ENCODE measurements at places on chromosomes 7 and 10.

DNA sequence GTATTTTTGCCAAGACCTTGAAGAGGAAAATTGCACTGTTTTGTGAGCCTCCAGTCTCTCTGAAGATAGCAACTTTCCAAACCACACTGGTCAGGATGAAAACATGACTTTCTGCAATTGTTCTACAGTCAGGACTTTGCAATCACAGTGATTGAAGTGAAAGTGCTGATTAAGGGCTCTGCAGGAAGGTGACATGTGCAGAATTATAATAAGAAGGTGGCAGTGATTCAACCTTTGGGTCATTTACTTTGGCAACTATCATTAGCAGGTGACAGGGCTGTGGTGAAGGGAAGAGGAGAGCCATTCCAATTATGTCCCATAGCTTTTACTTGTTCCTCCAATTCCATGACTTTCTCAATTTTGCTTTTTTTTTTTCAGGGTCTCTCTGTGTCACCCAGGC lies 350.0 kb upstream of the FZD8 start:
- no peak for DNase-seq

GRCh38 chr10:71234004-71234894 lies 21.9 kb downstream of the UNC5B start:
- DNase-seq: no peak

- DNase-seq: no peak
These were observed 59.7 kb downstream of the IGF2BP3 start for GRCh38 chr7:23410446-23411183.

DNA sequence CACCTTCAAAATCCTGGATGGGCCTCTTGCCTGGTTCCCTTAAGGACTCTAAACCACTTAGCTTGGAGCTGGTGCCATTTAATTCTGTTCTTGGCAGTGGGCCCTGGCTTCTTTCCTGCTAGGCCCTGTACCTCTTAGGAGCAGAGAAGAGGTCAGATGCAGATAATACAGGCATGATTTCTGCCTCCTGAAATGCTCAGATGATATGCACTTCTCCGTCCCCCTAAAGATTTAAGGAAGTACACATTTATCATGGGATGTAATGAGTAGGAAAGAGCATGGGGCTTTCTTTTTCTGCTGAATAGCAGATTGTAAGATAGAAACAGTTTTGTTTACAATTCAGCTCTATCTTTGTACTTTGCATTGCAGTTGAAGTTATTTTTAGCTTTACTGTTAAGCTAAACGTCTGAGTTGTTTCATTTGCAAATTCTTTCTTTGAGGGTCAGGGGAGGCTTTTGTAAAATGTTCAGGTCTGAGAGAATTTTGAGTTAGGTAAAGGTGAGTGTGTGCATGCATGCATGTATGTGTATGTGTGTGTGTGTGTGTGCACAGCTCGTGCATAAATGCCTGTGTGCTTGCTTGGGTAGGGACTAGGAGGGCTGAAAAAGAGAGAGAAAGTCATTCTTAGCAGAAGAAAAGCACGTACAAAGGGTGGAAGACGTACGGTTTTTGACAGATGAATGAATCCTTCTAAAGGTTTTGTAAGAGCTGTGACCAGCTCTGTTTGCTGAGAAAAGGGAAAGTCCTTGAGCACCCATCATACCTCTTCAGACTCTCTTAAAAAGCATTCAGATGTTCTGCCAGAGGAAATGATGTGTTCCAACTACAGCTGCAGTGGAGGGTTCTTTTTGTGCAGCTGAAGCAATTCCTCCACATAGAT lies 364.2 kb downstream of the AUTS2 start:
- no peak for DNase-seq

DNA sequence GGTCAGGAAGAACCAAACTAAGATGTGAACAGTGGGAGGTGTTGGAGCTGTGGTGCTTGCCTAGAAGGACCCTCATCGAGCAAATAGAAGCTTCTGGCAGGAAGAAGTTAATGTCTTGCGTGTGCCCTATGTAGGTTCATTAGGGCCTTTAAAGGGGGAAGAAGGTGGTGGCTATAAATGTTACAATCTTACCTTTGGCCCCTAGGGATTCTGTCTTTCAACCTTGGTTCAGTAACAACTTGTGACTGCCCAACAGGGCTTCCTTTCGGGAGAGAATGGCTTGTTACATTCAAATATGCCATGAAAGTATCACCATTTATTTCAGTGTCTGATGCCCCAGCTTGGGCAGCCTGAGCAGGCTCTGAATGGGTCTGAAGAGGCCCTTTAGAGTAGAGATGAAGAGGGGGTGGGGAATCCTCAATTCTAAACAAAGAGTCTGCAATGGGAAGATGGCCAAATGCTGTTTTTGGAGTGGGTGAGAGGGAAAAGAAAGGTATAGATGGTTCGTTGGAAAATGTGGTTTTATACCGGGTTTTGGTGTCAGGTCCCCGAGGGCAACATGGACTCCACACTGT lies 108.0 kb downstream of the TCF7L2 start:
- DNase-seq: no peak

- no peak for DNase-seq
These were observed 2.9 kb upstream of the GDI2 start for GRCh38 chr10:5816170-5816569.

GRCh38 chr10:123017421-123018165 lies 8.8 kb downstream of the ACADSB start:
- no peak for DNase-seq

DNA sequence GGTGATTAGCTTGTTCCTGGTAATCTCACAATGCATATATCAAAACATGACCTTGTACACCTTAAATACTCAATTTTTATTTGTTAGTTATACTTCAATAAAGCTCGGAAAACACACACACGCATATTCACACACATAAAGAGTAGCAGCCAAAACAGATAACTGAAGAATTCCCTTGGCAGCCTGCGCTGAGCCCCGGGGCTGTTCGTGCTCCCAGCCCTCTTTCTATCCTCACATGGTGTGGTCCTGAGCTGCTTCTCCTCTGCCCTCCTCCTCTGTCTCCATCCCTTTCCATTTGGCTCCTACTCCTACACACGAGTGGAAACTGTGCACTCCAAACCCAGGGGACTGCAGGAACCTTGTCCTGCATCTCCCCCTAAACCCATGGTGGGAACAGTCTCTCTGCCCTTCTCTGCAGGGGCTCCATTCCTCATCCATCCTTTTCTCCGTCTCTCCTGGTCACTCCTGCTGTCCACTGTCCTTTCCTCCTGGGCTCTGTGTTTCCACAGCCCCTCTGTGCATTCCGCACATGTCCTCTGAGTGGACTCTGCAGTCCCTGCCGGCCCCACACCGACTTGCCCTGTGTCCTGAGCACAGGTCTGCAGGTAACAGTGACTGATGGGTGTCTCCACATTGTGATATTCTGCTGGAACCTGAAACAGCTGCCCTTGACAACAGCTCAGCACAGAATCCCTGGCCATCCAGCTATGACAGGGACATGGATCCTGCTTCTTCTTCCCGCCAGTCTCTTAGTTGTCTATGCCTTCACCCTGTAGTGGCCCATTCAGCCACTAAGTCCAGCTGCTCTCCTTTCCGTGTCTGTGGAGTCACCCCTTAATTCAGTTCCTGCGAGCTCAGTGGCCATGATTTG lies 216.8 kb upstream of the ZNF32 start:
- DNase-seq: no peak

GRCh38 chr7:44776211-44776610 lies 20.3 kb upstream of the PPIA start:
- no peak for DNase-seq

- DNase-seq: no peak
These were observed 9.0 kb upstream of the GPR141 start for GRCh38 chr7:37674531-37674930.

- peak; percentile 76 for DNase-seq
These were observed 80.9 kb downstream of the SORBS1 start for GRCh38 chr10:95480102-95480900.

DNA sequence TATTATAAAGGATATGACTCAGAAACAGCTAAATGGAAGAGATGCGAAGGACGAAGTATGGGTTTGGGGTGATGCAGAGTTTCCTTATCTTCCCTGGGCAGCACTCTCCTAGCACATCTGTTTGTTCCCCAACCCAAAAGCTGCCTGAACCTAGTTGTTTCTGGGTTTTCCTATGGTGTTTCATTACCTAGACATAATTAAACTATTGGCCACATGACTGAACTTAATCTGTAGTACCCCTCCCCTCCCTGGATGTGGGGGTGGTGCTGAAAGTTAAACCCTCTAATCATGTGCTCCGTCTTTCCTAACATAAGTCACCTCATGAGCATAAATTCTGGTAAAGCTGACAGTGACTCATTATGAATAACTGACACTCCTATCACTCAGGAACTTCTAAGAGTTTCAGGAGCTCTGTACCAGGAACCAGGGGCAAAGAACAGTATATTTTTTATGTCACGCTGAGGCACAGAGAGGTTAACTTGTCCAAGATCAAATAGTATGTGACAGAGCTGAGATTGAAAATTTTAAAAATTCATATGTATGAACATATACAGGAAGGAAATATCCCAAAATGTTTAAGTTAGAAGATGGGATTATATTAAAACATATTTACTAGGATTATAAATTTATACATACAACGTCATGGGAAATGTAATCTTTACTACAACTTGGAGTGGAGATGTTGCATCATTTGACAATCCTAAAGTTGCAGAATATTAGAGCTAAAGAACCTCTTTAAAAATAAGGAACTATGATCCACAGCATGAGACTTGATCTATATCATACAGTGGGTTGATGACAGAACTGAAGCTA lies 4.8 kb downstream of the STRIP2 start:
- DNase-seq: peak; percentile 42

DNA sequence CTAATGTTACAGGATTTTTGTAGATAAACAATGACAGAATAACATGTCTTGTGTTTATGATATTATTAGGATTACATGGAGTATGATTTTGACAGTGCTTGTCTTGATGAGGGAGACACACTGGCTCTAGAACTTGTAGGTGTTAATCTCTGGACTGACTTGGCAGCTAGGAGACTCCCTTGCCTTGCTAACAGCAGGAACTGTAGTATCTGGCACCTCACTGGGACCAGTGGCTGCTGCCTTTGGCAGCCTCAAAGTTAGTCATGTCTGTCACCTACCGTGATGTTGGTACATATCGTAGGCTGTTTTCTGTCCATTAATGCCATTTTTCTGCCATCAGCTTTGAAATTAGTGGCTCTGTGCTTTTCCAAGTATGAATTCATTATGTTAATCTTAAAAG lies 261.5 kb downstream of the CDK14 start:
- no peak for DNase-seq

GRCh38 chr7:23273141-23273599 lies 26.0 kb upstream of the MALSU1 start:
- peak; percentile 72 for DNase-seq

DNA sequence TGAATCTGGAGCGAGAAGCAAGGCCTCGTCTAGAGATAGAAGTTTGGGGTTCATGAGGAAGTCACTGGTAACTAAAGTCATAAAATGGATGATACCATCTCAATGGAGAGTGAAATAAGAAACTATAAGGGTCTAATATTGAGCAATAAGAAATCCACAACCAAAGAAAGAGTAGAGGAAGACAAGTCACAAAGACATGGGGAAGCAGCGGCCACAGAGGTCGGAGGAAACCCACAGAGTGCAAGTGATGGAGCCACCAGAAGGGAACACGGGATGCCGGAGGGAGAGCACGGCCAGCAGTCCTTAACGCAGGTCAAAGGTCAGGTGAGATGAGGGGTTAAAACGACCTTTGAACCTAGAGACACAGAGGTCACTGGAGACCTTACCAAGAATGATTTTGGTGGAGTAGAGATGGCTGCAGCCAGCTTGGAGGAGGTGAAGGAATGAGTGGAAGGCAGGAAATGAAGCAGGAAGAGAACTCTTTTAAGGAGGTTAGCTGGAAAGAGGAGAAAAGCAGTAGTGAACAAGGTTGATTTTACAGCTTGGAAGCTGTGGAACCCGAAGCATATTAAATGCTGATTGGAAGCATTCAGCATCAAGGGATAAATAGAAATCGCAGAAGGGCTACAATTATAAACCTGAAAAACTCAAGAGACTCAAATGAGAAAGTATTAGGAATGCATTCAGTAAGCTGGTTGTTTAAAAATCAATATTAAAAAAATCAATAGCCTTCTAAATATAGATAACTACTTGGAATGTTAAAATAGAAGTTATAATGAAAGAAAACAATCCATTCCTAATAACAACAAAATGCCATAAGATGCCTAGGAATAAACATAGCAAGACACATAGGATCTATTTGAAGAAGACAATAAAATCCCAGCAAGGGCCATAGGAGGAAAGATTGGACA lies 93.7 kb downstream of the SVOPL start:
- DNase-seq: no peak

GRCh38 chr7:90774706-90775105 lies 178.6 kb downstream of the CDK14 start:
- no peak for DNase-seq

DNA sequence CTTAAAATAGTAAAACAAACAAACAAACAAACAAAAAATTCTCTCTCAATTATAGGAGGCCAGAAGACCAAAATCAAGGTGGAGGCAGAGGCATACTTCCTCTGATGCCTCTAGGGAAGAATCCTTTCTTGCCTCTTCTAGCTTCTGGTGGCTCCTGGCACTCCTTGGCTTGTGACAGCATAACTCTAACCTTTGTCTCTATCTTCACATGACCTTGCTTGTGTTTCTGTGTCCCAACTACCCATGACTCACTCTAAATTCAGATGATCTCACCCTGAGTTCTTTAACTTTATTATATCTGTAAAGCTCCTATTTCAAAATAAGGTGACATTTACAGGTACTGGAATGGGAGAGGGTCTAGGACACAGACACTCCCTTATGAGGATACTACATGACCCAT lies 88.3 kb upstream of the ANTXRL start:
- no peak for DNase-seq

DNA sequence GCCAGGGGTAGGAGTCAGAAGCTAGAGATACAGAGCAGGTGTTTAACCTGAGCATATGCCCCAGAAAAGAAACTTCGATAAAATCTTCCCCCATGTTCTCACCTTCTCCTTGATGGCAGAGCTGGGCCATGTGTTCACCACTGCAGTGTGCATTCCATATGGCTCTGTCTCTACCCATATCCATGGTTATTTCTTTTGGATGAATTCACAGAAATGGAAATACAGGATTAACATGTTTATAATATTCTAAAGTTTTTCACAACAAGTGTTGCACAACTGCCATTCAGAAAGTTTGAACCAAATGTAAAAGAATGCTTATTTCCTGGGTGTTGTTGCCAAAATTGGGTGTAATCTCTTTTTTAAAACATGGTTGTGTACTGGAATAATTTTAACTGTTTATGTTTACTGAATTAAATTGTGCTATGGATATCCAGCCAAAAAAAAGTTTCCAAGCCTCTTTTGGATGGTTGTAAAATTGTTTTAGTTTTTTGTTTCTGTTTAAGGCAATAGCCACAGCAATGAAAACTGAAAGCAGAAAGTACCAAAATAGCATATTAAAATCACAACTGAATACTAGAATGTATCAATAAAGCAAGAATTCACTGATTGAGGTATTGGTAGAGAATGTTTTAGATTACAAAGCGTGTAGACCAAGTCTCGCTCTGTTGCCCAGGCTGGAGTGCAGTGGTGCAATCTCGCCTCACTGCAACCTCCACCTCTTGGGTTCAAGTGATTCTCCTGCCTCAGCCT lies 19.9 kb upstream of the CCNY start:
- no peak for DNase-seq

- no peak for DNase-seq
These were observed 20.9 kb upstream of the CYP3A43 start for GRCh38 chr7:99806839-99807478.
